ENCODE measurements at places on chromosomes 6 and 20.

DNA sequence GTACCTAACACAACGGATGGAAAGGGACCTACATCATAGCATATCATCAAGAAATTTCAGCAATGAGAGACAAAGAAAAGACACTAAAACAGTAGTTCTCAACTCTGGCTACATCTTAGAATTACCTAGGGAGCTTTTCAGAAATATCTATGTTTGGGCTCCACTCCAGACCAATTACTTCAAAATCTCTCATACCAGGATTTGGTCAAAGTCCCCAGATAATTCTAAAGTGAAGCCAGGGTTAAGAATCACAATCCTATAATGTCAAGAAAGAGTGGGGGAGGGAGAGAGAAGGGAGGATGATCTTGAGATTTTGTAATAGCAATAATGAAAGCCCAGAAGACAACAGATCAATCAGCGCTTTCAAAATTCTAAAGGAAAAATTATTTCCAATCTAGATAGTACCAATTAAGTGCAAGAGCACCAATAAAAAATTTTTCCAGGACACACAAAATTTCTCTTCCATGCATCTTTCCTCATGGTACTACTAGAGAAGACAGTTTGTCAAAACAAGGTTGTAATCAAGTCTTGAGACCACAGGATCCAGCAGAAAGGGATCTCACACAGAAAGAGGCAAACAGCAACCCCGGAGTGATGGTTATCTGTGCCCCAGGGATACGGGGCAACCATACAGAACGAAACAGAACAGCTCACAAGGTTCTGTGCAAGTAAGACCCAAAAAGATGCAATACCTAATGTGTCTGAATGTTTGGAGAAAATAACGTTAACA, 152.9 kb upstream of the DST start:
- DNase-seq: no peak

GRCh38 chr6:36721369-36722140, 23.9 kb downstream of the RAB44 start:
- DNase-seq: no peak

GRCh38 chr6:46129291-46129628, 529 bp upstream of the ENPP4 start:
- DNase-seq: peak; percentile 20

GRCh38 chr6:61675734-61676133, 610.3 kb downstream of the KHDRBS2 start:
- DNase-seq: no peak

- DNase-seq: no peak
Measured at GRCh38 chr20:45578231-45578630, 853 bp downstream of the WFDC8 start.

DNA sequence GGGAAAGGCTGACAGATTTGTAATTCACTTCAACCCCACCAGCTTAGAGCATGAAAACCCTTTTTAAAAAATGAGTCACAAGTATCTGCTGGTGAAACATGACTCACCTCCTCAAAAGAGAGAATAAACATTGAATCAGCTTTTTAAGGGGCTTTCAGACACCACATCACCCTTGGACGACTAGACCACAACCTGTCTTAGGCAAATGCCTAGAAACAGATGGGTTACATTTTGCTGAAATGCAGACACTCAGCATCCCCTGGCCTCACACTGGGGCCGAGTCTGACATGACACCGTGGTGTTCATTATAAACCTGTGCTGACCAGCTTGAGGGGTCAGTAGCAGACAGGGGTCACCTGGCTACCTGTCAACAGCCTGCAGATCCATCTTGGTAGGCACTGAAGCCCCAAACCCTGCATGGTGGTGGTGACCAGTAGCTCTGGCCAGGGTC, 175.3 kb upstream of the CST7 start:
- no peak for DNase-seq

GRCh38 chr6:1574083-1574761, 35.5 kb upstream of the FOXC1 start:
- DNase-seq: no peak

DNA sequence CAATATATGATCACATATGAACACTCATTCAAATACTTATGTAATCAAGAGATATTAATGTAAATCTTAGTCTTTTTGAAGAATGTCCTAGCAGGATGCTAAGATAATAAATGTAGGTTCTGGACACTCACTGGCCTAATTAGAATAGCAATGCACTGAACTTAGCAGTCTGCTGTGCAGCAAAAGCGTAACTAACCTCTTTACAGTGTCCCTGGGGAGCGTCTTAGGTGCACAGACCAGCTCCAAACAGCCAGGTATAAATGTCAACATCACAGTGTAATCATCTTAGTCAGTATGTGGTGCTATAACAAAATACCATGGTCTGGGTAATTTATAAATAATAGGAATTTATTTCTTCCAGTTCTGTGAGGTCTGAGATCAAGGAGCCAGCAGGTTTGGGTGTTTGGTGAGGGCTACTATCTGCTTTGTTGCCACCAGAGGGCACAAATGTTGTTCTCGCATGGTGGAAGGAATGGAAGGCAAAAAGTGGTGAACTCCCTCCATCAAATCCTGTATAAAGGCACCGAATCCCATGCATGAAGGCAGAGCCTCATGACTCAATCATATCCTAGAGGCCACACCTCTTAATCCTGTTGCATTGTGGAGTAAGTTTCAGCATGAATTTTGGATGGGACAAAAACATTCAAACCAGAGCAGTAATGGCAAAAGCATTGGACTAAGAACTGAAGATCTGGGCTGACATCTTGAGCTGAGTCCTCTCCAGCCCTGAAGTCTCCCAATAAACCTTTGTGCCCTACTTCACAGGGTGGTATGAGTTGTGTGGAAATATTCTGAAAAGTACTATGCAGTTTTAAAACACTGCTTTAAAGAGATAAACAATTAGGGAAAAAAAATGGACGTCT, 41.8 kb upstream of the FOXO3 start:
- DNase-seq: no peak

DNA sequence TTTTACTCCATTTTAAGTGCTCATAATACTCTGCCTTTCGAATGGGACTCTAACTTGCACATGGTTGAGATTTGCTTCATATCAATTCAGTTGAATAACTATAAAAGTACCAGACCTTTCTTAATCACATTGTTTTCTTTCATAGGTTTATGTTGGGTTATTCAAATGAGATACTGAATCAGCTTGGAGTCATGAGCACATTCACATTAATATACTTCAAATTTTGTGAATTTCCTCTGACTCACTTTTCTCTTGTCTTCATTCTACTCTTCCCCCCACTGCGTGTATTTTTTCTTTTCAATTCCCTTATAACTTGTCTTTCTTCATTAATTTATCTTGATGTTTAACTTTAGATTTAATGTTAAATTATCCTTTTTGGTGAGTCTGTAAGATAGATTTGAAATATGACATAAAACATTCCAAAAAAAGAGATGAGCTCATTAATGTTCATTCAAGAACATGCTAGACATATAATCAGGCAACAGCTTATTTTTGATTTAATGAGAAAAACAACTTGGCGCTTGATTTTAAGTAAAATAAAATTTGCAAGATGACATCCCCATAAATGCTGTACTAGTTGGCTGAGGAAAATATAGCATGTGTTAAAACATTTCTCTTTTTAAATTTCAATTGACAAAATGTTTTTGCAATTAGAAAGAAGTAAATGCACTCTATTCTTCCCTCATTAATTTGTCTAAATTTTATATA, 736.0 kb downstream of the CD109 start:
- DNase-seq: no peak

GRCh38 chr20:48951646-48952045, 30.1 kb downstream of the ARFGEF2 start:
- DNase-seq: no peak

GRCh38 chr6:127397729-127398630, 54.6 kb upstream of the ECHDC1 start:
- no peak for DNase-seq

DNA sequence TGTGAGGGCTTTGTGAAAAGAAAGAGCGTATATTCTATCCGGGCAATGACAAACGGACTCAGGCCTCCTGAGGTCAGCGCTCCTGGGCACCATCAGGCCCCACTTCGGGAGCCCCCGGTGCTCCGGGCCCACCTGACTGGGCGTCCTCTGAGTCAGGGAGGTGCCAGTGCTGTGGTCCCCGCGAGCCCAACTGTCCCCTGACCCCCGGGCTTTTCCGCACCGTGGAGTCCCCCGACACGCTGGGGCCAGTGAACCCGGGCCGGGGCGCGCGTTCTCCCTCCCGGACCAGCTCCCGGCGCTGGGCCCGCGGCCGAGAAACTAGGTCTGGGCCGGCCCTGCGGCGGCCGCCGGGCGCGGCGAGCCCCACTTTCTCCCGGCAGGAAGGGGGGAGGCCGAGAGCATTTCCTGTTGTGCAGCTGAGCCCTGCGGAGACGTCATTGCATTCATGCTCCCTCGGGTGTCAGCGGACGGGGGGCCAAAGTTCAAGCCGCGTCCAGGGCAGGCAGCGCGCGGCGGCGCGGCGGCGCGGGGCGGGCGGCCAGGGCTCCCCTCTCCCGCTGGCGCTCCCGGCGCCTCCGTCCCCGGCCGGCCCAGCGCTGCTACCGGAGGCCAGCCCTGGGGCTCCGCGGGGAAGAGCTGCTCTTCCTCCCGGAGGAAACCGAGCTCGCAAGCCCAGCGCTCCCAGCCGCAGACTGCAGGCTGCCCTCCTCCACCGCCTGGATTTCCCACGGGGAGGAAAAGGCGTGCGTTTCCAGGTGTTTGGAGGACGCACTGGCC, 18.3 kb downstream of the HIVEP2 start:
- peak; percentile 6 for DNase-seq

DNA sequence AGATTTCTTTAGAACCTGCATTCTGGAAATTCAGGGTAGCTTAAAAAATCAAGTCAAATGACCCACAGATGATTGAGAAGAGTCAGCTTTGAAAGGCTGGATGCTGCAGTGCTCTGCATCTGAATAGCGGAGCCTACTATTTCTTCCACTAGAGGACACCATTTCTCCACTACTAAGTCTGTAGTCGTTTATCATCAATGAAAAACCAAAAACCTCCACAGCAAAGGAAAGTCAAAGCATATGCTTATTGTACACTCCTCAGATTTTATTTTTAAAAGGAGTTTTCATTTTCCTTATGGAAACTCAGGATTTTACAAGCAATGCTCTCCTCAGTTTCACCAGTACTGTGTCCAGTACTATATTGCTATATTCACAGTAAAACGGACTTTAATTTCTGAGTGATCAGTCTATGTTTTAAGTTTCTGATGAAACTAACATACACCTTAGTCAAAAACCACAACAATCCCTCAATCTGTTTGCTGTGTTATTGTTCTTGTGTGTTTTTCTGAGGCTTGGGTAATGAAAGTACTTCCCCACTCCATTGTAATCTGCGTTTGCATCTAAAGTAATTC, 50.5 kb upstream of the ENPP5 start:
- peak; percentile 51 for DNase-seq

DNA sequence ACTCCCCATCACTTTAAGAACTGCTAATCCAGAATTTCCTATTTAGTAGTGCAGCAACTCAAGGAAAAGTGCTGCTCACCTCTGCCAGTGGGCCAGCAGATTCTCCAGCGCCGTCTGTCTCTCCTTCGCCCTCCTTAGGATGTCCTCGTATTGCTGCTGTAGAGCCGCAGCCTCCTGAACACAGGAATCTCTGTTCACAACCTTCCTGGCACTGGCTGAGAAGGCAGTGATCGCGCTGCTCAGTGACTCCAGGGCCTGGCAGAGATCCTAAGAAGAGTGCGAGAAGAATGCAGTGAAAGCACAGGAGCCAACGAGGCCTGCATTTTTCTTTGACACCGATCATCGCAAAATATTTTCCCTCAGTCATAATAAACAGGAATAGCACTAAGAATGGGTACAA, 209.0 kb downstream of the SYNE1 start:
- DNase-seq: no peak

GRCh38 chr6:110939429-110940200, 18.9 kb upstream of the GTF3C6 start:
- no peak for DNase-seq

DNA sequence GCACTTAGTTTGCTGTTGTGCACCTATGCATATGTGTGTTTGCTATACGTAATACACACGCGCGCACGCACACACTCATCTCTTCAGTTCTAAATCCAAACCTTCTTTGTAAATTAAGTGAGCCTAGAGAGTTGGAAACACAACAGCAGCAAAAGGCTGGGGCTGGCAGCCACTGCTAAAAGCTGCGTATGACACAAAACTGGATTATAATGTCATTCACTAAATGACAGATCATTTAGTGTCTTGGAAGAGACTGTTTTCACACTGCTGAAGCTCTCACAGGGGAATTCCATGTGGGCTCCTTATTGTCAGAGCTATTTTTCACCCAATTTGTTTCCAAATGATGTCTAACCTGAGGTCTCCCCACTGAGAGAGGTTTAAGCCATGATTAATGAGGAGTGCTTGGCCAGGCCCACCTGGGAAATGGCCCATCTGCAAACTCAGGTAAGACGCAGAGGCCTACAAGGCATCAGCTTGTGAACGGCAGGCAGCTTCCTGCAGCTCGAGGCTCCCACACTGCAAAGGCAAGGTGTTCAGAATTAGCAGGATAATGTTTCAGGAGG, 94.2 kb downstream of the OLIG3 start:
- peak; percentile 47 for DNase-seq

- no peak for DNase-seq
Measured at GRCh38 chr6:113104541-113104940, 752.6 kb upstream of the MARCKS start.

DNA sequence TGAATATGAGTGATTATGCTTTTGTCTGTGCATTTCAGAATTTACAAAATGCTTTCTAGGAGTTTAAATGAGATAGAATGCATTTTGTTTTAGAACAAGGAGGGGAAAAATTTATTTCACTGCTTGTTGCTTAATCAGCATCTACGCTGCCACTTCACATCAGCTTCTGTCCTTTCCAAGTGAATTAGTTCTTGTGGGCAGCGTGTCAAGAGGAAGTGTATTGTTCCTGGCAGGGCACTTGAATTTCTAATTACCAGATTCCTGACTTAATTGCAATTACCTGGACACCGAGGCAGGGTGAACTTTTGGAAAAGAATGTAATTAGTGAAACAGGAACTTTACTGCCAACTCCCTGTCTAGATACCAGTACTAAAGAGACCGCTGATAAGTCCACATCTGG, 263.5 kb downstream of the TMEM242 start:
- no peak for DNase-seq
